ENCODE measurements at places on chromosomes 7 and 10. TPM values are rescaled to one million over a fixed set of nuclear protein-coding genes. Genes with fewer than 3 reads are reported as not detected.

The CPA2 gene
- not detected for total RNA-seq

The DPY19L1 gene
- total RNA-seq, result 15.0 TPM

The LMOD2 gene
- total RNA-seq, result not detected

The KCNIP2 gene
- 1.2 TPM for total RNA-seq

The FRMPD2 gene
- not detected for total RNA-seq

The GRM3 gene
- not detected for total RNA-seq

The AKR1C2 gene
- total RNA-seq, result 15.5 TPM

DNA sequence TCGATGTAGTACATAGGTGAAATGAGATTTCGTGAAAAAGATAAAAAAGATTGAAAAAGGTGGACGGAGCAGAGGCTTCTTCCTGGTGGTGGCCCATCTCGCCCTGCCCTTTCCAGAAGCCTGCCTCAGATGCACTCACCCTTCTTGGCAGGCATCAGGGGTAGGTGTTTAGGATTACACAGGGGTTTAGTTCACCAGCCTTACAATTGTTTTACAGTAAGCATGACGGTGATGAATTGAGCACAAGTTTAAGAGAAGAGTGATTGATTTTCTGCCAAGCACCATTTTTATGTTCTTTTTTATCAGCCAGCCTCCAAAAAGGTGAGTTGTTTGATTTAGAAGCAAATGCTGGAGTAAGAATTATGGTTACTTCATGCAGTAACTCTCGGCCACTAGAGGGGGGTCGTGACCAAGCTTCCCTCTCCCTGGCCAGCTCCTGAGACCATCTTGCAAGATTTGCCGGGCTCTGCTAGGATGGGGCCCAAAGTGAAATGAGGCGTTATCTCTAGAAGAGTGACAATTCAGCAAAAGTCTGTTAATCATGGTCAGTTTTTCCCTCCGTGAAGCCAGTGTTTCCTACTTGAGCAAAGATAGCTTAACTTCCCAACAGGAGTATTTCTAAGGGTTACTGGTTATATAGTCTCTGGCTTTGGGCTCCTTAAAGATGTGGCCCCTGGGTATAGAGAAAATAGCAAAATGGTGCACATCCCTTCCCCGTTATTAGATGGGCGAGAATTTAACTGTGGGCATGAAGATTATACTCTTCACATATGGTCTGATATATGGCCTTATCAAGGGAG is 228.8 kb downstream of the BMPER start:
- DNase-seq, result peak; percentile 81

DNA sequence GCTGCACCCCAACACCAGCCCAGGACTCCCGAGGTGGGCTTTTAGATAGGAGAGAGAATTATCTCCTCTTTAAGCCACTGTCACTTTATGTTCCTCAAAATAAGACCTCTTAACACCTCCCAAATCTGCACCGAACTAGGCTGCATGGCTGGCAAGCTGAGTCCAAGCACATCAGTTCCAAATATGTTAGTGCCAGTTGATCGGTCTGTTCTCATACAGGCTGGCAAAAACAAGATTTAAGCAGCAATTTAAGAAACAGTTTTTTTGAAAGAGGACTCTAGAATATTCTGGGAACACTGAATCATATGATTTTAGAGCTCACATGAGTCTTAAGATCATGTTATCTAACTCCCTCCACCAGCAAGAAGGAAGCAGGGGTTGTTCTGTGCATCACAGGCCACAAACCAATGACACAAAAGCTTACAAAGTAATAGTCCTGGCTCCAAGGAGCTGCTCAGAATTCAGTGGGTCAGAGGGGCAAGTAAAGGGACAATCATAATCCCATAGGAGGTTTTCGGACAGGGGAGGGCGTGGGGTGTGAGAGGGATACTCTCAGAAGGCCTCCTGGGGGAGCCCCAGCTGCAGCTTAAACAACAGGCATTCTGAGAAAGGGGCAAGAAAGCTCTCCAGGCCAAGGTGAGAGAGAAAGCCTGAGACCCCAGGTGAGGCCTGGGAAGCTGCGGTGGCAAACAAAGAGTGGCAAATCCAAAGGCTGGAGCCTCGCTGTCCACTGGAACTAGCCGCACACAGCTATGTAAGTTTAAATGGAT is 7.1 kb downstream of the COBL start:
- no peak for DNase-seq

DNA sequence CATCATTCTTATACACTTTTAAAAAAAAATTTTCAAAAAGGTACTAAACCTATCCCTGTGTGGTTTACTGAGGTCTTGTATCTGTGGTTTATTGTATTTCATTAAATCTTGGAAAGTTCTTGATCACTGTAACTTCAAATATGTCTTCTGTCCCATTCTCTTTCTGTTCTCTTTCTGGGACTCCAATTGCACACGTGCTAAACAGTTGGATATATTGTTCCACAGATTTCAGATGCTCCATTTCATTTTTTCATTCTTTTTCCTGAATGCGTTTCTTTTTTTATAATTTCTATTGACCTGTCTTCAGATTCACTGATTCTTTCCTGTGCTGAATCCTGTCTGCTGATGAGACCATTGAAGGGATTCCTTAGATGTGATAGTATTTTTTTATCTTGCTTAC is 4.6 kb upstream of the KLF6 start:
- DNase-seq, result no peak

GRCh38 chr10:13502380-13502779 is 26.4 kb downstream of the BEND7 start:
- no peak for DNase-seq

DNA sequence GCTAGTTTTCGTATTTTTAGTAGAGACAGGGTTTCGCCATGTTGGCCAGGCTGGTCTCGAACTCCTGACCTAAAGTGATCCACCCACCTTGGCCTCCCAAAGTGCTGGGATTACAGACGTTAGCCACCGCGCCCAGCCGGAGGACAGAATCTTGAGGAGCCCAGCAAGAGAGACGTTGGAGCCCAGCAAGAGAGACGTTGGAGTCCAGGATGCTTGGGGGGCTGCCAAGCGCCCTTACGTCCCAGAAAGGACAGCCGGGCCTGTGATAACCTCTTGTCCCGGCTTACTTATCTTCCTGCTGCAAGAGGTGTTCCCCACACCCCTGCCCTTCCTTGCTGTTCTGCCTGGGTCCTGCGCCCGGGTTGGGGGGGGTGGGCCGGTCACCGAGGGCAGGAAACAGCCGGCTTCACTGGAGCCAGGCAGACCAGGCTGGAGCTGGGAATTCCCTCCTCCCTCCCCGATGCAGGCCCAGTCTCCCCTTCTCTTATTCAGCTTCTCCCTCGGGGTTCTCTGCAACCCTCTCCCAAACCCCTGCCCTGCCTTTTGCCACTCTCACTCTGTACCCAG is 1.9 kb upstream of the EPHB4 start:
- no peak for DNase-seq

- DNase-seq, result no peak
Measured at GRCh38 chr7:156119771-156120170, 307.5 kb upstream of the SHH start.

DNA sequence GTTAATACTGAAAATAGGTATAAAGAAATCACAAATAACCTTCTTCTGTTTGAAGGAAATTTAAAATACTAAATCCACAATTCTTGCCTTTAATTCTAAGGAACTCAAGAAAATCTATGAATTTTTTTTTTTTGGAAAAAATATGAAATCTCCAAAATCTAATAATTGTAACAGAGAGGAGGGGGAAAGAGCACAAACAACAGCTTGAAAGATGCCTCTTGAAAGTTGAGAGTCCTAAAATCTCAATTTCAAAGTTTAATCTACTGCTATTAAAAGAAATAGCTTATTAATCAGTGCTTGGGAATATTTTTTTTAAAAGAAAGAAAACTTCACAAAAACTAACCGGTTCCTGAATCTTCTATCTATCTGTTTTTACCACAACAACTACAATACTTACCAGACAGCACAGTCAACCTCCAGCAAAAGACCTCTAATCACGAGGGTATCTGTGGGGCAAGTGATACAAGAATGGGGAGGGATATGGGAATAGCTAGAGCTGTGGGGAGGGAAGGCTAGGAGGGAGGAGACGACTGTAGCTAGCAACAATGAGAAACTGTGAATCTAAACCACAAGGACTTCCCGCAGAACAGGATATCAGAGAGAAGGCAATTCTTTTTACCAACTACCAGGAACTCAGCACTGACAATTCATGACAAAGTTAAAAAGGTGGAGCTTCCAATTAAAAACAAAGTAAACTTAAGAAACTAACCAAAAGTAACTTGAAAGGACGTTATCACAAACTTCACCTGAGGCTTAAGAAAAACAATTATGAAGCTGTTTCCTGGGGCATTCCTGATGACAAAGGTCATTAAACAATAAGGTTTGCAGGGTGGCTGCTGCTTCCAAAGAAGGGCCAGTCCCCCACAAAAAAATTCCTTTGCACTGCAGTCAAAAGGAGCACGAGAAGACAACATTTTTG is at the start of gene USP54:
TSS of gene USP54 (minus strand) at position 462 of the 919 bp plus-strand sequence. CDS start 15,684 bp downstream, outside the sequence.
- peak; percentile 93 for DNase-seq

DNA sequence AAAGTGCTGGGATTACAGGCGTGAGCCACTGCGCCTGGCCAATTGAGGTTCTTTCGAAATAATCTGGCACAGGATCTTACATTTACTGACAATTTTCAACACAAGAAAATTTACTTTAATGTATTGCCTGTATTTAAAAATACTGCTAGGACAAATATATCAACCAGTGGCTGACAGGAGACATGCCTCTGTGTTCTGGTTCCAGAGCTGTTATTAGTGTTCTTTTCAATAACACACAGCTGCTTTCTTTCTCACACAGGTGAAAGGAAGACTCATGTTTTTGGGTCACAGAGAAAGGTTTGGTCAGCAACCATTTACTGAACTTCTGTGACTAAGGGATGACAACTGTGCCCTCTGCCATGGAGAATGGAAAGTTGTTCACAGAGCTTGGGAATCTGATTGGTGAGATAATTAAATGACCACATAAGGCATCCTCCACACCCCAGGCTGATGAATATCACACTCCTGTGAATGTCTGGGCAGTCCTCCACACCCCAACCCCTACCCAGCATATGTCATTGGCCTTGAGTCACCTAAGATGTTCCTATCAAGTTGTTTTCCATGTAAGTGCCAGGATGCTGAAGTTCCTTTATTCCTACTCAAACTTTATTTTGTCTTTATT is 180.1 kb downstream of the RAPGEF5 start:
- no peak for DNase-seq

- no peak for DNase-seq
Measured at GRCh38 chr10:14008740-14009080, 322.0 kb downstream of the FRMD4A start.

DNA sequence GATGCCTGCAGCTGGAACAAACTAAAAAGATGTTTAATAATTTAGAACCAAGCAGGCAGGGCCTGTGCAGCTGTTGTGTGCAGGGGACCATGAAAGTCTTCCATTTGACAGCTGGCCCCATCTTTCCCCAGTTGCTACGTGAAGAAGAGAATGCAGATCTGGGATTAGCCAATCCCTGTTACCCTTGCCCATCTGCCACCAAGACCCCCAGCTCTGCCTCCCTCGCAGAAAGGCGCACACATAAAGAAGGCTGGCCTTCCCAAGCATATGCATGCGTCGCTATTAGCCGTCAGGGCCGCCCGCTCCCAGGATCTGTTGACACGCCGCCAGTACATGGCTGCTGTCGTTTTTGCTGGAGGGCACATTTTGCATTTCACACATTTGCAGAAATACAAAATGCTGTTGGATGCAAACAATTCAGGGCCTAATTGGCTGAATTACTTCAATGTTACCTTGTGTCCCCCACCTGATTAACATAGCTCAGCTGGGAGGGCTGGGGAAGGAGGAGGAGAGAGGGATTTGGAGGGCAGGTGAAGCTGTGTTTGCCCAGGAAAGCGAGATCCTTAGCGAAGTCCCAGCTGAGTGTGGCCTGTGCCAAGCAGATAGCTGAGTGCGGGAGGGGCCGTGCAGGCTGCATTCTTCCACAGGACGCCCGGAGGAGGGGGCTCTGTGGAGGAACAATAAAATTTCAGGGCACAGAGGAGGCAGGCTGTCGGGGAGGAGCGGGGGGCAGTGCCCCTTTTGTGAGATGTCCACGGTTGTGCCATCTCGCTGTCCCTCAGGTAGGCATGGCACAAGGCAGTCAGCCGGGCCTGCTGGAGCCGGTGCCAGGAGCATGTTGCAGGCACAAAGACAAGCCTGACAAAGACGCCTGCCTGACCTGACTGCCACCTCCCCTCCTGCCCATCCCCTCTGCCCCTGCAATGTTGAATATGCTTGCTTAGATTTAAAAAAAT is 443.0 kb upstream of the MKI67 start:
- DNase-seq, result no peak

DNA sequence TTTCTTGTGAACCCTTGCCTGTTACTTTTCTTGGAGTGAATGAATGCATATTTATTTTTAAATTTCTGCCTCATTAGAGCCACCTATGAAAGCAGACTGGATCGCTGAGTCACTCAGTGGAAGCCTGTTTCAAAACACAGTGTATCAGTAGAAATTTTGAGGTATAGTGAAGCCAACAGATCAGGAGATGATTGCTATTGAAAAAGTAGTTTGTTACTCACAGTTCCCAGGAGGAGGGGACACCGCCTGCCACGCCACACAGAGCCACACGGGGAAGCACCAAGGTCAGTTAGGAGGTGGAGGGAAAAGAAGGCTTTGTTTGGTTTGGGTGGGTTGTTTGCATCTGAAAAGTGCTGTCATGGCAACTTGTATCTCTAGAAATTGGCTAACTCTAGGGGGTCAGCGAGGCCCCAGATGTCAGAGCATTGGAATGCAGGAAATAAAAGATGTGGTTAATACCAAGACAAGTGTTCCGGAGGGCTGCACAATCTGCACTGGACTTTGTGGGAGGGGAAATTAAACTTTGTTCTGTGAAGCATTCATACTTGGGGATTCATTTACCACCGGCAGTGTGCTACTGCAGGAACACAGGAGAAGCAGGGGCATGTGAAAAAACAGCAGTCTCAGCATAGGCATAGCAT is 106.4 kb upstream of the SDK1 start:
- DNase-seq, result peak; percentile 33

DNA sequence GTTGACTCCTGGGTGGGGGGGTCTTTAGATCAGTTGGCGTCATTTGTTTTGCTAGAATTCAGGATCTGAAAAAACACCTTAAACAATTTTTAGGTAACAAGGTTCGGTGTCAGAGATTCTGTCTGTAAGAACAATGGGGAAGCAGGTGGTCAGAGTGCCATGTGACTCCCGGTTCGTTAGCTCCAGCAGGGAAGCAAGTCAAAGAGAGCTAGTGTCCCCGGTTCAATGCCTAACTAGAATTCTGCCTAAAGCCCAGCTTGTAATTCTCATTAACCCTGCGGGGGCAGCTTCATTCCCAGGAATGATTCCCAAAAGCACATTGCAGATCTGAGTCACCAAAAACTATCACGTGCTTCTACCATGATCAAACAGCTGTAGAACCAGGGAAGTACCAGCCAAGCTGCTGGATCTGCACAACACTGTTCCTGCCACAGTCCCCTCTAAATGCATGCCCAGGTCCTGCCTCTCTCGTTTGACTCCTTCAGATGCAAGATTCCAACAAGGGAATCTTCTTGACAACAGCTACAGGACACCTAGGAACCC is 664.3 kb upstream of the CELF2 start:
- no peak for DNase-seq

- no peak for DNase-seq
Measured at GRCh38 chr10:17808971-17809841, at the start of gene MRC1. Gene MRC1 (plus strand): TSS chr10:17809348. CDS start chr10:17809466, 118 bp downstream.

Data from HT-29 (cell line).